CD4-positive, alpha-beta memory T cell (primary cell): ENCODE measurements at places on chromosomes 2 and 18.

- DNase-seq, result no peak
These were observed 714.0 kb downstream of the EPHA4 start for GRCh38 chr2:220858101-220858500.

- no peak for DNase-seq
These were observed 31.0 kb upstream of the GLI2 start for GRCh38 chr2:120704696-120705095.

GRCh38 chr2:207162316-207162715 is 3.4 kb downstream of the KLF7 start:
- DNase-seq, result no peak

DNA sequence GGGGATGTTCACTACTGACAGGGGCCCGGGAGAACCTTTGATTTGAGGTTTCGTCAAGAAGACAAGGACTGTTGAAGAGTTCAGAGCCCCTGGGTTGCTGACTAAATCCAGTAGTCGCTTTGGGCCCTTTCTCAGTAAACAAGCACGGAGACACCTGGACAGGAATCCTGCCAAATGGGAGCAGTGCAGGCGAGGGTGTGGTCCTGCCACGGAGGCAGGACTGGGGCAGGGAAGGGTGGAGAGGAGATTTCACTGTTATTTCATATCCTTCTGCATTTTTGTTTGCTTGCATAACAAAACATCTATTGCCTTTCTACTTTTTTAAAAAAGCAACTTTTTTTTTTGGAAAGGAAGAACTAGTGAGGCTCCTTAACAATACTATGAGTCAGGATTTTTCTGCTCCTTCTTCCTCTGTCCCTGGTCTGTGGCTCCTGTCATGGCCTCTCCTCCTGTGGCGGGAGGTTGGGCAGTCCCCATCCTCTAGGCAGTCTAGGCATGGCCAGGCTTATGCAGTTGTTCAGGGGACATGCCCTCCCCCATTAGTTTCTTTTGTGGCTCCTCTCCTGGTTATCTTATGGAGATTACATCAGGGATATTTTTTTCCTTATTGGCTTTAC is 57.7 kb downstream of the ARHGEF4 start:
- DNase-seq, result no peak

DNA sequence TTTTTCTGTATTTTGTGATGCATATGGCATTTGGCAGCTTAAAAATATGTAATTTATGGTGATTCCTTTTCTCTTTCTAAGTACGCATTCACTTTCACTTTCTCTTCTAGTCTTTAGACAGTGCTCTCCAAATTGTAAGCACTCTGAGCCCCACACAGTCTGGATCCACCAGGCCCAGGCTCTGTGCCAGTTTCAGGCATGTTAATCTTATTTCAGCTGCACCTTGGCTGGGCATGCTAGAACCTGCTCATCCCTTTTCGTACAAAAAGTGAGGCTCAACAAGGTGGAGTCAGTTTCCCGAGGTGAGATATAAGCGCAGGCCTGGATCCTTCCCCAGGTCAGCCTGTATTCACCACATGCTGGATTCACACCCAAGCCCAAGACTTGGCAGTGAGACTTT is 203.9 kb downstream of the MTX2 start:
- no peak for DNase-seq

GRCh38 chr2:136189221-136189782 is 71.4 kb upstream of the CXCR4 start:
- DNase-seq, result no peak

- no peak for DNase-seq
These were observed 75.8 kb upstream of the GPC1 start for GRCh38 chr2:240359695-240360094.

DNA sequence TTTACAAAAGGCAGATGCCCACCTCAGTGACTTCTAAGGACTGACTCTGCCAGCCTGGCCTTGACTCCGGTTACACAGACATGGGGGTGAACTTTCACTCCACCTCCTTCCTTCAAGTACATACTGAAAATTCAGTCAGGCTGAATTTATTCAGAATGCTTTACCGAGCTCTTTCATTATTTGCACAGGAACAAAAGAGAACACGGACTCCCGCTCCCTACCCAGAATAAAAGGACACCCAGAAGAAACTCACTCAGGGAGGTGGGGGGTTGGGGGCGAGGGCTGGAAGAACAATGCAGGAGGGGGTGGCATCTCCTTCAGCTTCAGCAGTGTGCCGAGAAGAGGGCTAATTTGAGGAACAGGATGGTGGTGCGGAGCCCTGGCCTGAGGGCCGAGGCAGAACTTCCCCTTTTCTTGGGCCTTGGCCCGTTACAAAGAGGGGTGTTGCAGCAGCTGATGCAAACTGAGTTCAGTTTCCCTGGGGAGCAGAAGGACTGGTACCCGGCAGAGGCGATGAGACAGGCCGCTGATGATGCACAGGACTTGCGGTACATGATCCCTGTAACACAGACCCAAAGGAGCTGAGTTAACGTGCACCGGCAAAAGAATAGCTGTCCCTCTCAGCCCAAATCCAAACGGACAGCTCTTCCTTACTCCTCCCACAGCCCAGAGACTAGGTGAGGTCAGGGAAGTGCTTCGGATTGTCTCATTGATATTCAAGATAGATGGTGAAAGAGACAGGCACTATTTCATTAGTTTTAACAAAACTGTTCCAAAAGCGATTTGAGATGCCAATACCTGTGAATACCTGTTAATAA is 24.1 kb downstream of the LYPD1 start:
- DNase-seq, result no peak

DNA sequence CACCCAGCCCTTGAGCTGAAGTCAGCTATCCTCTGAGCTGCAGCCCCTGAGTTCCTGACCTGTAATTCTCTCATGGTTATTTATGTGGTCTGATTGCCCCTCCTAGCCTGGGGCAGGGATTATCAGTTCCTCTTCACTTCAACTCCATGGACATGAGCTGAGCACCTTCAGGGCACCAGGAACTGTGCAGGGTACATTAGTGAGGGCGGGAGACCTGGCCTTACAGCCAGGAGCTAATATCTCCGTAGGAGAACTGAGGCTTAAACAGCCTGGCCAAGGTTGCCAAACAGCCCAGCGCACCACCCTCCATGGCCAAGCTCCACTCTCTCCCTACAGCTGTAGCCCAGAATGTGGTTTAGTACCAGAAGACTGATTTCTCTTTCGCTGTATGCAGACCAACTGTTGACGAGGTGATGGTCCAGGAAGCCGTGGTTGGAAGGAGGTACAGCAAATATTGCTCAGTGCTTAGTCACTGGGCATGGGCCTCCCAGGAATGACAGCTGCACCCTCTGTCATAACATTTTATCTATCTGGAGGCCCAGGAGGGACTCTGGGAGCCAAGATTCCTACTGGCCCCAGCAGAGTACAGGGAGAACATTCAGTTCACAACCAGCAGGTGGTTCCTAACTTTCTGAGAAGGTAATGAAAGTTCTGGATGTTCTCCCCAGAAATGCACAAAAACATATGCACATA is 228.7 kb upstream of the SIX2 start:
- DNase-seq, result no peak

DNA sequence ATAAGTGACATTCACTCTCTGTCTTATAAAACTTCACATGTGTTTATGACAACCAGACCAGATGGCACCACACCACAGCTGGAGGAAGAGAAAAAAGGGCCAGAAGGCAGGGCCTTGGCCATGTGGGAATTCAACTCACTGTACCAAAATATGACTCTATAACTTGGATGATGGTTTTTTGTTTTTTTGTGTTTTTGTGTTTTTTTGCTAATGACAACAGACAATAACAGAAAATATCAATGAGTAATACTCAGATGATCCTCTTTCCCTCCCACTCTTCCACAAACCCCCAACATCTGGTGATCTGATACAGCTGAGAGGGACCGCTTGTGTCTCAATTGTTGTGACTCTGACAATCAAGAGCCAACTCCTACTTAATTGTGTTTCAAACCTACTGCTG is 12.4 kb downstream of the NMI start:
- no peak for DNase-seq
